ENCODE measurements at places on chromosomes 1 and 21.

- no peaks in the 10 kb centered on the region for H3K4me1 ChIP-seq
- DNase-seq, result no peak
- H3K27ac ChIP-seq, result no peak overlapping the region
Measured at GRCh38 chr1:248871837-248872401, 13.0 kb upstream of the ZNF692 start.

GRCh38 chr1:119987112-119987511 lies 82.3 kb downstream of the NOTCH2 start:
- no peak for DNase-seq
- H3K36me3 ChIP-seq, result peaks cover 2% of the 10 kb centered on the region

DNA sequence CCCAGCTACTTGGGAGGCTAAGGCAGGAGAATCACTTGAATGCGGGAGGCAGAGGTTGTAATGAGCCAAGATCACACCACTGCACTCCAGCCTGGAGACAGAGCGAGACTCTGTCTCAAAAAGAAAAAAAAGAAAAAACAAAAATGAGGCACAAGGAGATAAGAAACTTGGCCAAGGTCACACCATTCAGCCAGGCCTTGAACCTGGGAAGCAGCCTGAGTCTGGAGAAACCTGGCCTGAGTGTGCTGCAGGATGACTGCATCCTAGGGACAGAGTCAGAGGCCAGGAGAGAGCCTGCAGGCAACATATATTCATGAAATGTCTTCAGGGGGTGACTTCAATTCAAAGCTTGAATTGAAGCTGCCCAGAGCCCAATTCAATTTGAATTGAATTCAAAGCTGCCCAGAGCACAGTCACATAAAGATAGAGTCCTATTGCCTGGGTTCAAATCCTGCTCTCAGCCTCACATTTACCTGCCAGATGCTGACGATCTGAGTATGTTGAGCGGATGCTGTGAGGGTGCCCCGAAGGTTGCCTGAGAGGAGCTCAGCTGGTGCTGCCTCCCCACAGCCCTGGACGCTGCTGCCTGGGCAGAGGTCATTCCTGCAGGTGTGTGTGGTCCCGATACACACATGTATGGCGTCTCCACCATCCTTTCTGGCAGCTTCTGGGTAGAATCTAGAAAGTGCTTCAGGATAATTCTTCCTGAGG lies 307.7 kb downstream of the AJAP1 start:
- H3K4me1 ChIP-seq, result no peaks in the 10 kb centered on the region
- H3K27me3 ChIP-seq, result peaks cover 2% of the 10 kb centered on the region
- no peak overlapping the region for H3K27ac ChIP-seq

- H3K4me3 ChIP-seq, result no peak overlapping the region
- DNase-seq, result no peak
- no peak overlapping the region for H3K27ac ChIP-seq
- peaks cover 3% of the 10 kb centered on the region for H3K36me3 ChIP-seq
Measured at GRCh38 chr1:17441265-17441992, 2.0 kb upstream of the RCC2 start.

DNA sequence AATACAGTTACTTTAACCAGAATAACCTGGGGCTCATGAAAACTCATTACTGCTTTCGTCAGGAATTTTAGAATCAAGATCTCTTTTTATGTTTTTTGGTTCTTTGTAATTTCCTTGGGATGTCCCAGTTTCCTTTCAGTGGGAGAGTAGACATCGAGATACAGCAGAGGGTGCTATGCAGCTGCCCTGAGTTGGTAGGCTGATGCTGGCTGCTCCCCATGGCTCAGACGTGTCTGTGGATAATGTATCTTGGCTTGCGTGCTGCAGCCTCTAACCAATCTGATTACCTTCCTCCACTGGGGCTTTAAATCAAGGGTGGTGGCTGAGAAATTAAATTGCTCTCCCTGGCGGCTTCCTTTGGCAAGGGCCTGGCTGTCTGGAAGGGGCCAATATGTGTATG lies 253.7 kb downstream of the CACNA1E start:
- H3K4me3 ChIP-seq, result peak overlapping the region; percentile 22
- no peaks in the 10 kb centered on the region for H3K4me1 ChIP-seq
- H3K27ac ChIP-seq, result no peak overlapping the region
- H3K36me3 ChIP-seq, result no peaks in the 10 kb centered on the region
- no peak for DNase-seq

DNA sequence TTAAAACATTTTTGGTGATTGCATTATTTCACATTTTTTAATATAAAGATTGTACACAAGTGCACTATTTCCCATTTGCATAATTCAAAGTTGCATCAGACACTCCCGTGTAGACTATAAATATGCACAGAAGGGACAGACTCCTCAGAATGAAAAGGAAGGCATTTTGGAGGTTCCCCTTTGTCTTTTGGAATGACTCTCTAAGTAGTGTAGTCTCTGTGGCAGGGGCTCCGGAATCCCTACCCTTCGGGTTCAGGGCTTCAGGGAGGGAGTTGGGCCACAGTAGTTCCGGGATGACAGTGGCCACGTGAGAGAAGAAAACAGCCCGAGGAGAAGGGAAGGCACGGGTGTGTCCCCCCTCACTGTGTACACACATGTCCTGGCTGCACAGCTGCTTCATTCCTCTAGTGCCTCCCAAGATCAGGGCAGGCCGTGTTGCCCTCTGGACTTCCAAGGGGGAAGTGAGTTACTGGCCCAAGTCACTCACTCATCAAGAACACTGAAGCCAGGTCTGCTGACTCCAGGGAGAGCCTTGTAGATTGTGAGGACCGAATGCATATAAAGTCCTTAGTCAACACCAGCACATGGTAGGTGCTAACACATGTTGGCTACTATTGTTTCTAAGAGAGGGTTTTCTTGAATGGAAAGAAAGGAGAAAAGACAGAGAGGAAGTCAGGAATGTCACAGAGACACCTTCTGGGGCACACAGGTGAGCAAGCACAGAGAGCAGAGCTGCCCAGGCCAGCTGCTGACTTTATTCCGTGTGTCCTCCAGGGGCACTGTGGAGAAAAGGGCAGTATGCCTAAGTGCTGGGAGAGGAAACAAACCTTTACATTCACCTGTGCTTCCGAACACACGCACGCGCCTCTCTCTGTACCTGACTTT lies 39.8 kb downstream of the LHX4 start:
- no peak overlapping the region for H3K4me3 ChIP-seq
- DNase-seq, result no peak
- peaks cover 14% of the 10 kb centered on the region for H3K4me1 ChIP-seq
- H3K27ac ChIP-seq, result peak overlapping the region; percentile 21
- peaks cover 4% of the 10 kb centered on the region for H3K36me3 ChIP-seq

- H3K4me1 ChIP-seq, result peaks cover 4% of the 10 kb centered on the region
- no peak overlapping the region for H3K4me3 ChIP-seq
- DNase-seq, result no peak
Measured at GRCh38 chr1:24093732-24094131, 18.2 kb downstream of the MYOM3 start.

GRCh38 chr1:35659589-35659988 lies 18.3 kb upstream of the PSMB2 start:
- peaks cover 6% of the 10 kb centered on the region for H3K27me3 ChIP-seq
- no peak for DNase-seq
- no peak overlapping the region for H3K4me3 ChIP-seq
- no peaks in the 10 kb centered on the region for H3K4me1 ChIP-seq
- no peak overlapping the region for H3K27ac ChIP-seq

DNA sequence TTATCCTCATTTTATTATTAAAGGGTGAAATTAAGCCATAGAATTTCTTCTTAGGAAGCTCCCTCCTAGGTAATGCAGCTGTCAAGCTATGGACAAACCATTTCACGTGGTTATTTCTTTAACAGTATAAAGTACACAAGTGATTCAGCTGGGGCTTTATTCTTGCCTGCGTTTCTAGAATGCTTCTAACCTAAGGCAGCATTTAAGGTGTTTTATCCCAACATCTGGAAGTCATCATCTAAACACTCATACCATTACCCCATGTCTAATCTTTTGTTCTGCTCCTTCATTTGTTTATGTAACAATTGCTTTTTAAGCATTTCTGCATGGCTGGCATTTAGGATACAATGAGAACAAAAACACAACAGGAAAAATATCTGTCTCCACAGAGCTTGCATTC lies 829.2 kb upstream of the ADAMTS5 start:
- no peaks in the 10 kb centered on the region for H3K36me3 ChIP-seq
- DNase-seq, result peak; percentile 1
- H3K27ac ChIP-seq, result no peak overlapping the region
- H3K4me1 ChIP-seq, result no peaks in the 10 kb centered on the region
